ENCODE measurements at places on chromosomes 3 and 15. TPM values are rescaled to one million over a fixed set of nuclear protein-coding genes. Genes with fewer than 3 reads are reported as not detected.

GRCh38 chr3:178562143-178562946 lies 26.1 kb downstream of the KCNMB2 start:
- H3K36me3 ChIP-seq: no peaks in the 10 kb centered on the region
- DNase-seq: no peak
- H3K4me1 ChIP-seq: no peaks in the 10 kb centered on the region
- H3K4me3 ChIP-seq: no peak overlapping the region
- H3K27ac ChIP-seq: no peak overlapping the region
- H3K27me3 ChIP-seq: no peaks in the 10 kb centered on the region

DNA sequence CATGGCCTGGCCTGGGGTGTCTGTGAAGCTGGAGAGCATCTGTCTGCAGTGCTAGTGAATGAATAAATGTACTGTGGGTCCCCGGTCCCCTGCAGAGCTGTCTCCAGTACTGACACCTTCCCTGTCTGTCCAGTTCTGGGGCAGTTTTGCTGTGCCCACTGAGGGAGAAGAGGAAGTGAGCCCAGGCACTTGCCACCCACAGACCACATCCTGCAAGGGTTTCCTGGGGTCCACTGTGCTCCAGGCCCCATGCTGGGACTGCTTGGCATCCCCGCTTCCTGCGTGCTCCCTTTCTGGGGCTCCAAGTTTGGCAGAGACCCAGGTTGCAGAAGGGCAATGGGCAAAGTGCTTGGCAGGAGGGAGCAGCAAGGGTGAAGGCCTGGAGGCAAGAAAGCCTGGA lies 4.9 kb upstream of the SLC6A6 start:
- H3K27me3 ChIP-seq: no peaks in the 10 kb centered on the region
- no peak overlapping the region for H3K27ac ChIP-seq
- H3K4me3 ChIP-seq: no peak overlapping the region
- no peak for DNase-seq
- H3K4me1 ChIP-seq: peaks cover 7% of the 10 kb centered on the region

INKA1 gene
- 1.6 TPM for total RNA-seq

ERICH6 gene
- total RNA-seq: not detected

ZNF80 gene
- 0.12 TPM for total RNA-seq

- no peak overlapping the region for H3K27ac ChIP-seq
- no peaks in the 10 kb centered on the region for H3K4me1 ChIP-seq
- H3K4me3 ChIP-seq: no peak overlapping the region
- H3K36me3 ChIP-seq: no peaks in the 10 kb centered on the region
Observed at GRCh38 chr3:179000144-179000543, 71.5 kb downstream of the ZMAT3 start.

GRCh38 chr3:16388850-16389441 lies 123.9 kb downstream of the OXNAD1 start:
- H3K4me1 ChIP-seq: no peaks in the 10 kb centered on the region
- H3K27ac ChIP-seq: no peak overlapping the region
- no peak for DNase-seq
- no peaks in the 10 kb centered on the region for H3K27me3 ChIP-seq

DNA sequence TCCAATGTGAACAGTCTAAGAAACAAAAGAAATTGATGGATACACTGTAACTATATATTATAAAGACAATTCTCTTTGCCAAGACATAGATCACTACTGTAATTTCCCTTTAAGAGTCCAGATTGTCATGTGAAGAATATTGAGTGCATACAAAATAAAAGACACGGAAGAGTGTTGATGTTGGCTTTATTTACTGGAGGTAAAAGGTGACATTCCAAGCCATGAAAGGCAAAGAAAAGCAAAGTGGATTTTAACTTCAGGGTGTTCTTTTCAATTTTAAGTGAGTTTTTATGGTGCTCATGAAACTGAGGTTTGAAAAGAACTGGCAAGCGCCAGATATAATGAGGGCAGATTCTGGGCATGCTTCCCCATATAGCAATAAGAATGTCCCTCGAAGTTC lies 529.3 kb downstream of the MECOM start:
- H3K36me3 ChIP-seq: no peaks in the 10 kb centered on the region
- peaks cover 13% of the 10 kb centered on the region for H3K27me3 ChIP-seq
- DNase-seq: no peak
- no peaks in the 10 kb centered on the region for H3K4me1 ChIP-seq
- H3K27ac ChIP-seq: no peak overlapping the region
- H3K4me3 ChIP-seq: no peak overlapping the region

ZIC1 gene
- total RNA-seq: not detected

DNA sequence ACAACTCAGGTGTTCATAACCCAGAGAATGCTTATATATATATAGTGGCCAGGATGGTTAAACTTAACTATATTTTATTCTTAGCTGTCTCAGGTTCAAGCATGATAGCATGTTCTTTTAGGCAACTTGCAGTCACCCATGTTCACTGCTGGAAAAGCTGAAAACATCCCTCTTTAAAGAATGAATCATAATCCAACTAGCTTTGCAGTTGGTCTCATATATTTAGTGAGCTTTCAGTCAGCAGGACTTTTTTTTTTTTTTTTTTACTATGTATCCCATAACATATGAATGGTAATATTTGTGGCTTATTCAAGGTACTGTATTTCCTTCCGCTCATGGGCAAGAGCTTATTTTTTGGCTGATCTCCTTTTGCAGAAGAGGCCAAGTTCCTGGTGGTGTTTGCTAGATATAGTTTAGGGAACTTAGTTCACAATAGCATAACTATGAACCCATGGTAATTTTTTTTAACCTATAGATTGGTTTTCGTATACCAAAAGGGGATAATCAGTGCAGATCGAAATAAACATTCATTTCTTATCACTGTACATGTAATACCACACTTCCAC lies 77.6 kb downstream of the CMSS1 start:
- no peak for DNase-seq
- peaks cover 12% of the 10 kb centered on the region for H3K4me1 ChIP-seq
- no peaks in the 10 kb centered on the region for H3K36me3 ChIP-seq
- no peaks in the 10 kb centered on the region for H3K27me3 ChIP-seq
- H3K4me3 ChIP-seq: no peak overlapping the region

FGD5 gene
- 0.22 TPM for total RNA-seq
